ENCODE measurements at places on chromosomes 1 and 21. TPM values are rescaled to one million over a fixed set of nuclear protein-coding genes. Genes with fewer than 3 reads are reported as not detected.
A peak's percentile ranks its signal among the peaks of the same experiment; 100 is the strongest.

Gene FMO2
- total RNA-seq: 74.4 TPM

Gene C1orf174
- 25.9 TPM for total RNA-seq

Gene RBM11
- 7.0 TPM for total RNA-seq

Gene MOB3C
- 22.5 TPM for total RNA-seq

Gene C1orf185
- total RNA-seq: not detected

Gene PTPRC
- 15.0 TPM for total RNA-seq

DNA sequence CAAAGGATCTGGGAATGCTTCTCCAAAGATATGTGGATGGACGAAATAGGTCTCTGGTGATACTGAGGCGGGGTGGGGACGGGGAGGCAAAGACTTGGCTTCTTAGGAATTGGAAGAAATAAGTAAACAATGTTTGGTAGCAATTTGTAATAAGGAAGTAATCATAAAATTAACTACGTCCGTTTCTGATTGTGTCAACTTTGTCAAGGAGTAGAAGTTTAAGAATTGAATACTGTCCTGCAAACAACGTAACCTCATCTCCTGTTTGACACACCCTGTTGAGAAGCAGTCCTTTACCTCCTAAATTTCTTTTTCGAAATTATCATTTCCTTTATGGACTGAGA is 471 bp downstream of the POLR3C start:
- no peak for DNase-seq
- H3K4me1 ChIP-seq: no peaks in the 10 kb centered on the region
- no peaks in the 10 kb centered on the region for H3K27me3 ChIP-seq
- H3K27ac ChIP-seq: peak overlapping the region; percentile 96
- peak overlapping the region; percentile 74 for H3K4me3 ChIP-seq

DNA sequence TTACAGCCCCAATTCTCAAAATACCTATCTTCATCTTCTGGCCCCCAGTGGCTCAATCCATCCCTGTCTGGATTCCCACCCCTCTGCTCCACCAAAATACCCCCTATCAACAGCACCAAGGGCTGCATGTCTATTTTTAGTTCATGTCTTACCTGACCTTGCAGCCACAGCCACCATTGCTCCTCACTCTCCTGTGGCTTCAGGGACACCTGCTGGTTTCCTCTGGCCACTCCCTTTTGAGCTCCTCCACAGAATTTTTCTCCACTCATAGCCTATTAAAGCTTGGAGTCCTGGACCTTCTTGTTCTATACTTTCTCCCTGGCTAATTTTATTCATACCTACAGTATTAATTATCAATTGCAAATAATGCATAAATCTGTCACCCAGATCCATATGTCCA is 125.3 kb upstream of the NGF start:
- H3K36me3 ChIP-seq: no peaks in the 10 kb centered on the region
- no peak for DNase-seq
- no peaks in the 10 kb centered on the region for H3K4me1 ChIP-seq
- no peak overlapping the region for H3K27ac ChIP-seq
- H3K27me3 ChIP-seq: no peaks in the 10 kb centered on the region

DNA sequence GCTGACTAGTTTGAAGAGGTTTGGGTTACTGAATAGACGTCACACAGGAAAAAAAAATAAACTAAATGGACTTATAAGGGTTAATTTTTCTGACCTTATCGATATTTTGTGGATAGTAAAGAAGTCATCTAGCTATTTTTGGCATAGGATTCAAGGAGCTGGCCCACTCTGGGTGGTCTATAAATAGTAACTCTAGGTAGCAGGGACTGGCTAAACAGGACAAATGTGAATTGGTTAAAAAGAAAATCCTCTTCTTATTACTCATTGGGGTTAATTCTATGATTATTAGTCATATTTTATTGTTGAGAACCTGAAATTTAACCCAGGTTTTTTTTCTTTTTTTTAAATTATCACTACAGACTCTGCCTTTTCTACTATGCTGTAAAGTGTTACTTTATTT is 61.7 kb downstream of the ATF6 start:
- H3K36me3 ChIP-seq: no peaks in the 10 kb centered on the region
- H3K27ac ChIP-seq: no peak overlapping the region
- H3K4me1 ChIP-seq: no peaks in the 10 kb centered on the region
- H3K27me3 ChIP-seq: no peaks in the 10 kb centered on the region
- no peak overlapping the region for H3K4me3 ChIP-seq
- no peak for DNase-seq

GRCh38 chr21:38503583-38503982 is 5.3 kb upstream of the ERG start:
- peak overlapping the region; percentile 3 for H3K27ac ChIP-seq
- no peaks in the 10 kb centered on the region for H3K4me1 ChIP-seq
- H3K36me3 ChIP-seq: no peaks in the 10 kb centered on the region
- H3K27me3 ChIP-seq: no peaks in the 10 kb centered on the region

DNA sequence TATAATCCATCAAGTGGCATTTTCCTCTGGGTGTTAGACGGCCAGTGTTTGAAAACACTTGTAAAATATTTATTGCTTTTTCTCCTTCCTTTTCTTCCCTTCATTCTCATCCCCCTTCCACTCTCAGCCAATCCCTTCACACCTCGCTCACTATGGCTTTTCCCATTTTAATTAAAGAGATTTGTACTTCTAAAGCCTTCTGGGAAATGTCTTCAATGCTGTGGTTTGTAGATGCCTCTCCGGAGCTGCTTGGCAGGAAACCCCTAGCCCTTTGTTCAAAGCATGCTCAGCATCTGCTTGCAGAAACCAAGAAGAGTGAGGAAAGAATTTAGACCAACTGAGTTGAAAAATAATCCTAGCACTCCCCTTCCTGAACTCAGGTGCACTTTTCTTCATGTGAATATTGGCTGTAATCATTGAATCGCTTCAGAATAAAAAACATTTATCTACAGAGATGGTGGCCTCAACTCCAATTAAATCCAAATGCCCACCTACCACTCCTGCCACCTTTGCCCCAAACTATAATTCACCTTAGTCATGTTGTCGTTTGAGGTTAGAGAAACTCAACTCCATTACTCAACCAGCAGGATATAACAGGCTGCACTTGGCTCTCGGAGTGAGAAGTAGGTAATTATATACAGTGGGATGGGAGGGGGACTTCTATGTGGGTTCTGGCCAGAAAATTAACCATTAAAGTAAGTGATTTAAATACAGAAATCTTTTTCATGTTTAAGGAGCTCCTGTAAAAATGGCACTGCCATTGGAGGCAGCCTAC is 659.4 kb upstream of the CAMK1G start:
- H3K27me3 ChIP-seq: no peaks in the 10 kb centered on the region
- no peak overlapping the region for H3K27ac ChIP-seq
- H3K4me3 ChIP-seq: no peak overlapping the region
- H3K36me3 ChIP-seq: no peaks in the 10 kb centered on the region
- no peaks in the 10 kb centered on the region for H3K4me1 ChIP-seq
- DNase-seq: no peak

GRCh38 chr1:208107425-208108212 is 136.6 kb downstream of the PLXNA2 start:
- H3K27ac ChIP-seq: no peak overlapping the region
- no peak overlapping the region for H3K4me3 ChIP-seq
- H3K4me1 ChIP-seq: no peaks in the 10 kb centered on the region
- H3K36me3 ChIP-seq: no peaks in the 10 kb centered on the region

DNA sequence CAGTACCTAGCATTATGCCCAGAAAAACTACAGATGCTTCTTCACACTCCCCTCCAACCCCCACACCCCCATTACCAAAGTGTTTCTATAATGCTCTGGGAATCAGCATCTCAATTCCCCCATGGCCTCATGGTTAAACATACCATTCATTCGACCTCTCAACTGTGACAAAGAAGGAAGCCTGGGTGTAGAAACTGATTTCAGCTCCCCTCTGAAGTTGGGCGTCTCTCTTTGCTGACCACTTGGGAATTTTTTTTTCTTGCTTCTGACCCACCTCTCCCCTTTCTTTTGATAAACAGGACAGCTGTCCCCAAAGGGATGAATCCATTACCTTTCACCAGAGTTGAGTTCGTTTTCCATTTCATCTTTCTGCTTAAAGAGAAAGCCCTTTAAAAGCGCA is 116.4 kb upstream of the HOOK1 start:
- H3K36me3 ChIP-seq: no peaks in the 10 kb centered on the region
- peak overlapping the region; percentile 37 for H3K27ac ChIP-seq
- H3K4me1 ChIP-seq: no peaks in the 10 kb centered on the region

- H3K4me1 ChIP-seq: no peaks in the 10 kb centered on the region
- DNase-seq: no peak
- H3K27ac ChIP-seq: peak overlapping the region; percentile 94
- peak overlapping the region; percentile 75 for H3K4me3 ChIP-seq
- H3K27me3 ChIP-seq: no peaks in the 10 kb centered on the region
Observed at GRCh38 chr1:21175324-21175669, 1.4 kb downstream of the EIF4G3 start.

DNA sequence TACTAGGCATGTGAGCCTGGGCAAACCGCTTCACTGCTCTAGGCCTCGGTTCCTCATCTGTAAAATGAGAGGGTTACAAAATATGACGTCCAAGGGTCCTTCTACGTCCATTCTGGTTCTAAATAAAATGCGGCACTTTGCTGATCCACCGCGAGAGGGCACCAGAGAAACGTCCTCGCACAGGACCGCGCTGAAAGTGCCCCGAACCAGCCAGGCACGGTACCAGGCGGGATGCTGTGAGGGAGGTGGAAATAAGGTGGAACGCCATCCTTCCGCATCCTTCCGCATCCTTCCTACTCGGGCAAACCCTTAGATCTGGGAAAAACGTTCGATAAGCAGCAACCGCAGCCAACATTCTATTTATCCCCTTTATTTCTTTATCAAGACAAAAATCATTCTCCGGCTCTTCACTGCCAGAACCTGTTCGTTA is 60.3 kb upstream of the KRTAP19-8 start:
- DNase-seq: peak; percentile 24
- H3K27me3 ChIP-seq: no peaks in the 10 kb centered on the region
- no peaks in the 10 kb centered on the region for H3K4me1 ChIP-seq
- no peaks in the 10 kb centered on the region for H3K36me3 ChIP-seq
- H3K27ac ChIP-seq: no peak overlapping the region
- no peak overlapping the region for H3K4me3 ChIP-seq

- no peak overlapping the region for H3K4me3 ChIP-seq
- H3K27ac ChIP-seq: no peak overlapping the region
- no peak for DNase-seq
- no peaks in the 10 kb centered on the region for H3K27me3 ChIP-seq
Observed at GRCh38 chr1:212611000-212611948, 2.7 kb downstream of the ATF3 start.

- no peaks in the 10 kb centered on the region for H3K4me1 ChIP-seq
- H3K4me3 ChIP-seq: no peak overlapping the region
- no peaks in the 10 kb centered on the region for H3K36me3 ChIP-seq
- no peak overlapping the region for H3K27ac ChIP-seq
- H3K27me3 ChIP-seq: no peaks in the 10 kb centered on the region
Observed at GRCh38 chr1:43004587-43005459, 46.2 kb upstream of the SLC2A1 start.

DNA sequence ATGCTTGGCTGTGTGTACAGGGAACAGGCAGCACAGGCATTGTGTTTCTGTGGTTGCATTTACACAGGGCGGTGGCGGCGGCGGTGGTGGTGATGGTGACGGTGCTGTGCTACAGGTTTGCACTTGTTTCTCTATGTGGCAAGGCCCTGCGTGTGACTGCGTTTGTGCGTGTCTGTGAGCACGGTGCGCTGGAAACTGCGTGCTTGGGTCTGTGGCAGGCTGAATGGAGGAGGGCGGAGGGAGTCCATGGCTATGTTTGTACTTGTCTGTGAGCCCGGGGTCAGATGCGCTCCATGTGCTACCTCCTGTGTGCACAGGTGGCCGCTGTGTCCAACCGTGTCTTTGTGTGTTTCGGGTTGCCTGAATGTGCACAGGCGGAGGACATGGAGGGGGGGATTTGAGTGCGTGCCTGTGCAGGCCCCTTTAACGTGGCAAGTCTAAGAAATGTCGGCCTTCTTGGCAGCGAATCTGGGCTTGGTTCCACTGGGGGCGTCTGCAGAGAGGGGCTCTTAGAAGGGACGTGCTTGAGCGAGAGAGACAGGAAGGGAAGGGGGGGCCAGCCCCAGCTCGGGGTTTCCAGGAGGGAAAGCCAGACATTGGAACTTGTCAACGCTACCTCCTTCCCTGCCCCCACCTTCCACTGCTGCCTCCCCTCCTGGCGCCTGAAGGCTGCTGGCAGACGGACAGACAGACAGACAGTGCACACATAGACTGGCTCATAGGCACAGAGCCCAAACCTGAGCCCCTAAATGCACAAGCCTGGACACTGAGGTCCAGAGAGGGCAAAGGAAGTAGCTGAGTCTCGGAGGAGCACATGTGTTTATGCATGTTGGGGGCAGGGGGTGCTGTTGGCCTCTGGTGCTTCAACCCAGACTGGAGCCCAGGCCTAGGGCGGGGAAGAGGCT is 32.7 kb upstream of the WASF2 start:
- no peak overlapping the region for H3K4me3 ChIP-seq
- no peaks in the 10 kb centered on the region for H3K27me3 ChIP-seq
- H3K36me3 ChIP-seq: no peaks in the 10 kb centered on the region
- peak overlapping the region; percentile 96 for H3K27ac ChIP-seq

DNA sequence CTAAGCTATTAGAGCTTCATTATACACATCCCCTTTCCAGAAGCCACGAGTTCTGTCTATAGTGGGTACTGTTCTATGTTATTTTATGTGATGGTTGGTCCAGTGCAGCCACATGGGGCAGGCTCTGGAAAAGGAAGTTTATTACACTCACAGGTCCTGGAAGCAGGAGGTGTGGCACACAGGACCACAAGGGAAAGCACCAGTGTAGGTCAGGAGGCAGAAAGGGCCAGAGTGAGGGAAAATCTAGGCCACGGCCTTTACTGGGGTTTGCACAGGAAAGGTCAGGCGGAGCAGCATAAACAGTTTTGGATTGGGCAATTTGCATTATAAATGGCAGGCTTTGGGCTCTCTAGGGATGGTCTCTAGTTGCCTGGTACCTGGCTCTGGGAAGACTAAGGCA is 21.8 kb upstream of the CNIH3 start:
- no peaks in the 10 kb centered on the region for H3K27me3 ChIP-seq
- no peaks in the 10 kb centered on the region for H3K4me1 ChIP-seq
- H3K36me3 ChIP-seq: no peaks in the 10 kb centered on the region

- no peak overlapping the region for H3K27ac ChIP-seq
- H3K4me1 ChIP-seq: no peaks in the 10 kb centered on the region
- DNase-seq: no peak
Observed at GRCh38 chr1:206841609-206842323, 23.7 kb upstream of the IL20 start.

- H3K27ac ChIP-seq: no peak overlapping the region
- no peaks in the 10 kb centered on the region for H3K36me3 ChIP-seq
- no peak overlapping the region for H3K4me3 ChIP-seq
- H3K4me1 ChIP-seq: no peaks in the 10 kb centered on the region
- DNase-seq: no peak
Observed at GRCh38 chr1:195851016-195851601, 757.1 kb downstream of the KCNT2 start.

GRCh38 chr21:41802198-41802584 is 35.3 kb upstream of the RIPK4 start:
- no peaks in the 10 kb centered on the region for H3K36me3 ChIP-seq
- H3K27ac ChIP-seq: peak overlapping the region; percentile 11
- no peak for DNase-seq
- H3K4me3 ChIP-seq: no peak overlapping the region
- no peaks in the 10 kb centered on the region for H3K27me3 ChIP-seq

DNA sequence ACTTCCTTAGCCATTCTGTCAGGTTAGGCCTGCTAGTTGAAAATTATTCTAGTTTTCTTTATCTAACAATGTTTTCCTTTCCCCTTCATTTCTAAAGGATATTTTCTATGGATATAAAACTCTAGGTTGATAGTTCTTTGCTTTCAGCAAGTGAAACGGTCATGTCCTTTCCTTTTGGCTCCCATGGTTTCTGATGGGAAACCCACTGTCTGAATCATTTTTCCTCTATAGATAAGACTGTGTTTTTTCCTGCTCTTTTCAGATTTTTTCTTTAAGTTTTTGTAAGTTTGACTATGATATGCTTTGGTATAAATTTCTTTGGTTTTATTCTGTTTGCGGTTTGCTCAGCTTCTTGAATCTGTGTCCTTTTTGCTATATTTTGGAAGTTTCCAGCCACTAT is 800.9 kb downstream of the USP25 start:
- no peaks in the 10 kb centered on the region for H3K4me1 ChIP-seq
- no peak overlapping the region for H3K27ac ChIP-seq
- H3K36me3 ChIP-seq: no peaks in the 10 kb centered on the region
- H3K27me3 ChIP-seq: no peaks in the 10 kb centered on the region

Measured in uterus (tissue), 4 donors.